ENCODE measurements at places on chromosomes 4 and X.

DNA sequence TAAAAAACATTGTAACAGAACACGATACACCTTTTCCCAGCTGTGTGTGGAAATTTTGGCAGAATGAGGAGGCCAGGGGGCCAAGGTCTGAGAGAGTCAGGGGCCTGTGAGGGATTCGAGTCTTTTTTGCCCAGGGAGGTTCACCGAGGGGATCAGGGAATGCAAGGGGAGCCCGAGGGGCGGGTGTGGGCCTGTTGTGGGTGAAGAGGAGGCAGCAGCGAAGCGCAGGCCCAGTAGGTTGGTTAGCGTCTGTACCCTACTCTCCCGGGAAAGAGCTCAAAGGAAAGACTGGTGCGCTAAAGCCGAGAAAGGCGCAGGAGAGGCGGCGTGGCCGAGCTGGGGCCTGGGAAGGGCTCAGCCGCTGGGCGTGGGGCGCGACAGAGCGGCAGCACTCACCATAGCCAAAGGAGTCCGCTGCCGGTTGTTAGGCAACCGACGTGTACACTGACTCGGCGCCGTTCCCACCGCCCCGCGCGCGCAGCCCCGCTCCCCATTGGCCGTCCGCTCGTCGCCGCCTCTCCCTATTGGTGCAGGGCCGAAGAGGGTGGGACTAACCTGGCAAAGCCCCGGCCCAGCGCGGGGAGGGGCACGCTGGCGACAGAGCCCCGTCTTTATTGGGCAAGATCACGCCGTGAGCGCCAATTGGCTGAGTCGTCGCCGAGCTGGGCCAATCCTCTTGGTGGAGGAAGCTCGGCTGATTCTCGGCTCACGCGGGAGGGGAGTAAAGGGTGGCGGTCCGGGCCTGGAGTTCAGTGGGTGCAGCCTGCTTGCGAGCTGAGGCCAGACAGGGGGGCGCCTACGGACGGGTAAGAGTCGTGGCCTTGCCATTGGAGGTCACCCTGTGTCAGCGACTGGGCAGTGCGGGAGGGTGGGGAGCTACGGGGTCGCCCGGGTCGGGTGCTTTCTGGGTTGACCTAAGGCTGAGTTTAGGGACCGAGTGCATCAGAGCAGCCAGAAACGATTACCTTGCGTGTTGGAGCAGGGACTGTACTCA lies at the start of the genes CETN2 and NSDHL:
Gene CETN2 (minus strand): TSS at position 446 of the 994 bp plus-strand sequence. CDS start 47 bp downstream, at position 399.
Gene NSDHL (plus strand): TSS at position 752 of the 994 bp plus-strand sequence. CDS start 15,262 bp downstream, outside the sequence.
- DNase-seq: peak; percentile 84

DNA sequence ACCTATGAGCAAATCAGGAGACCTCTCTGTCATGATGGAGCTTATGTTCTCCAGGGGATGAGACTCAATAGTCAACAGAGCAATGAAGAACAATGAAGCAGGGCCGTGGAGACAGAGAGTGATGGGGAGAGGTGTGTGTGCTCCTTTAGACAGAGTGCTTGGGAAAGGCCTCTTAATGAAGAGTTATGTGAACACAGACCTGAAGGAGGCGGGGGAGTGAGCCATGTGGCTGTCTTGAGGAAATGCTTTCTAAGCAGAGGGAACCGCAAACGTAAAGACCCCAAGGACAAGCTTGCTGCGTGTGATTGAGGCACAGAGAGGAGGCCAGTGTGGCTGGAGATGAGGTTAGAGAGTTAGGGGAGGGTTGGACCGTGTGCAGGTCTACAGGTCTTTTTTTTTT lies 53.1 kb downstream of the CHRNA9 start:
- DNase-seq: no peak

GRCh38 chr4:131091896-131092295 lies 1995.9 kb downstream of the C4orf33 start:
- DNase-seq: no peak

- DNase-seq: no peak
These were observed 48.1 kb upstream of the CPLX1 start for GRCh38 chr4:874056-874455.

DNA sequence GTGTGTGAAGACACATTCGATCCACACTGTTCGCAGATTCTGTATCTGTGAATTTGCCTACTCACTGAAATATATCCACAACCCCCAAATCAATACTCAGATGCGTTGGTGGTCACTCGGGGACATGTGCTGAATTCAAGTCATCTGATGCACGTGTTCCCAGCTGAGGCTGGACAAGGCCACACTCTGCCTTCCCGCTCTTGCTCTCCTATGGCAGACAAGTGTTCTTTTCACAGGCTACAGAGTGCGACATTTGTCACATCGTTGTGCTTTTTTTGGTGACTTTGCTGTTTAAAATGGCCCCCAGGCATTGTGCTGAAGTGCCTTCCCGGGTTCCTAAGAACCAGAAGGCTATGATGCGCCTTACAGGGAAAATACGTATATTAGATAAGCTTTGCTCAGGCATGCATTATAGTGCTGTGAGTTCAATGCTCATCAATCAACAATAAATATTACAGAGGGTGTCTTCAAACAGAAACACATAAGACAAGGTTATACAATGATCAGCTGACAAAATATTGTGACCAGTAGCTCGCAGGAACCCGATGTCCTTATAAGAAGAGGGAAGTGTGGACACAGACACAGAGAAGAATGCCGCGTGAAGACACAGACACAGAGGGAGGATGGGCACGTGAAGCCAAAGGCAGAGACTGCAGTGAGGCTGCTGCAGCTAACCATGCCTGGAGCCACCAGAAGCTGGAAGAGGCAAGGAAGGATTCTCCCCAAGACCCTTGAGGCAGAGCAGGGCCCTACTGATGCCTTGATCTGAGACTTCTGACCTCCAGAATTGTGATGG lies 42.0 kb downstream of the IRF2 start:
- DNase-seq: no peak

GRCh38 chr4:169604131-169604900 lies 8.1 kb downstream of the NEK1 start:
- no peak for DNase-seq

DNA sequence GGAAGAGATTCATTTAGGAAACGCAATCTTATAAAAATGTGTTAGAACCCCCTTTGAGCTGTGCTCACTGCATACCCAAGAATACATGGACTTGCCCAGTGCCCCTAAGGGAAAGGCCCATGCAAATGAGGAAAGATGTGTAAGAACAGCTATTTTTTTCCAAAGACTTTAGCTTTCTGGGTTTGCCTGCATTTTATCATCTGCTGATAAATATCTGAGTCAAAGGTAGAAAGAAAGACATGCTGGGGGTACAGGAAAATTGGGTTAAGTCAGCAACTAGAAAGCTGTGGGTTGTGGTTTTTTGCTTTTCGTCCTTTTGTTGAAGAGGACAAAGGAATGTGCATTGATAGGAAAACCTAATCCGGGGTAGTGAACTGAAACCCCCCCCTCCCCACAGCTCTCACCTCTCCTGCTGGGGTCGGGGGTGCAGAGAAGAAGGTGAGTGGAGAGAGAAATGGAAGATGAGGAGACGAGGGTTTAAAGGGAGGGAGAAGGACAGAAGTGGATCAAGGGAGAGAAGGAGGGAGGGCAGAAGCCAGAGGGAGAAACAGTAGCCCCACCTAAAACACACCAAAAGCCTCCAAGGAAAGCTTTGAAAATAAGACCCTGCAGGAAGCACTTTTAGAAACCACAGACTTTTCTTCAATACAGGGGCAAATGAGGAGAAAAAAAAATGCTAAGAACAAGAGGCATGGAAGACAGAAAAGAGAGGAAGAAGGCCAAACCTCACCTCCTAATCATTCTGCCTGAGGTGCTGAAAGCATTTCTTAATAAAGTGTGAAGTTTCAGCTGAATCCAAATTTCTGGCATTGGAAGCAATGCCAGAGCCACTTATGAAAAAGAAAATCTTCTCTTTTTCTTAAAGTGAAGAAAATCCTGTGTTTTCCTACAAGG lies 49.3 kb downstream of the KDR start:
- no peak for DNase-seq

DNA sequence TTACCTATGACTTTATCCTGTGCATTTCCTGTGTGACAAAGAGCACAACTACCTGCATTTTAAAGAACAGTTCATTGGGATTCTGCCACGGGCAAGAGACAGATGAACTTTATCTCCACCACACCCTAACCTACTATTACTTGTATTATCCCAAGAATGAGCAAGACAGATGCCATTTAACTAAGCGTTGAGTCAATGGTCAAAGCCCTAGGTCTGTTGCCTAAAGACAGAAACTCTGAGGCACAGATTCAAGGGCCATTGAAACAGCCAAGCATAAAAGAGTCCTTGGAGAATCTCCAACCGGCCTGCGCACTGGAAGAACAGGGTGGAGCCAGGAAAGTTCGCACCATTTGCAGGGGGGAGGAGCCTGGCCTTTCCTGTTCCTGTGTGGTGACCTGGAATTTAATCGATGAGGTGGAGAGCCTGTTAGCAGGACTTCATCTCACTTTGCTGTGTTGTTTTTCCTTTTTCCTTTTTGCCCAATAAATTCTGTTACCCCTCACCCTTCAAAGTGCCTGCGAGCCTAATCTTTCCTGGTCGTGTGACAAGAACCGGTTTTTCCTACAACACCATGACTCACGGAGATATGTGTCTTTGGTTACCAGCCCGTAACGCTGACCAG lies 146.4 kb upstream of the DIAPH2 start:
- DNase-seq: no peak

GRCh38 chr4:83065266-83065665 lies 30.3 kb downstream of the COPS4 start:
- no peak for DNase-seq
